ENCODE measurements at places on chromosomes 7 and 10.

- DNase-seq = no peak
Measured at GRCh38 chr7:86930554-86931307, 128.7 kb downstream of the ELAPOR2 start.

DNA sequence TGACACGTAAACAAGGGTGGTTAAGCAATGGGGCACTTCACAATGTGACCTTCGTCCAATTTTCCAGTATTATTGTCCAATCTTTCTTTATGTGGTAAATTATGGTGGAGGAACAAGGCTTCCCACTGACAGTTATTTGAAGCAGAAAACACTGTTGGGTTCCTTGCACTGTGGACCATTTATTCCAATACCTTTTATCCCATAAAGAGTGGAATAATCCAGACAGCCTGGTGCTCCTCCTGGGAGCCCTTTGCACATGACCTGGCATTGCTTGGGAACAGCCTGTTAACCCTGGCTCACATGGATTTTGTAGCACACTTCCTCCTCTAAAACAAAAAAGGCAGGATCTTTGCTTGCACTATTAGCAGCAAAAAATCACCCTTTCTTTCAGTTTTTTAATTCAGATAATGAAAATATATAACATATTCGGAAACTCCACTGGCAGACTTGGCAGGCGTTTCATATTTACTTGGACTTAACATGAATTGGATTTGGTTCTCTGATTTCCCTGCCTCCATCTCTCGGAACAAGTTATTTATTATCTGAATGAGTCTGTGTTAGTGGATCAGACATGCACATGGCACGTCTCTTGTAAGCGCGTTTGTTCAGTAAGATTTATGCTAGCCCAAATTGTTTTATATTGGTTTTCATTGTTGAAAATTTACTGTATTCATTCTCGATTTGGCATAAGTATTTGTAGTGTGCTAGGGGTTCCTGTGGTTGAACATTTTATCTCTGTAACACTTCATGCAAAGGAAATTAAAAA, 59.3 kb downstream of the BMPER start:
- no peak for DNase-seq

DNA sequence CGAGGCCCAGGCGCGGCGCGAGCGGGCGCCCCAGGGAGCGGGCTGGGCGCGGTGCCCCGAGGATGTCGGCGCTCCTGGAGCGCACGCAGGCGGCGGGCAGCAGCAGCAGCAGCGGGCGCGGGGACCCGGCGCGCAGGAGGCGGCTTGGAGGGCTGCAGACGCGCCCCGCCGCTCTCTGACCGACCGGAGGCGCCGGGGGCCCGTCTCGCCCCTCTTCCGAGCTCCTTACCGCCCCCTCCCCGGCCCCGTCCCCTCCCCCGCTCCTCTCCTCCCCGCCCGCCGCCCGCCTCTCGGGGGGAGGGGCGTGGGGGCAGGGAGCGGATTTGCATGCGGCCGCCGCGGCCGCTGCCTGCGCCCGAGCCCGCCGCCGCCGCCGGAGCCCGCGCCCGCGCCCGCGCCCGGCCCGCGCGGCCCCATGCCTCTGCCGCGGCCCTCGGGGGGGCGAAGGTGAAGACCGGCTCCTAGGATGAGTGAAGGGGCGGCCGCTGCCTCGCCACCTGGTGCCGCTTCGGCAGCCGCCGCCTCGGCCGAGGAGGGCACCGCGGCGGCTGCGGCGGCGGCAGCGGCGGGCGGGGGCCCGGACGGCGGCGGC, at the start of gene NRG3:
TSS of gene NRG3 (plus strand) at position 320 of the 592 bp plus-strand sequence.
- no peak for DNase-seq

- DNase-seq = no peak
Measured at GRCh38 chr10:11680496-11680895, 61.7 kb upstream of the ECHDC3 start.

GRCh38 chr10:17029239-17029580, 100.4 kb downstream of the CUBN start:
- no peak for DNase-seq

DNA sequence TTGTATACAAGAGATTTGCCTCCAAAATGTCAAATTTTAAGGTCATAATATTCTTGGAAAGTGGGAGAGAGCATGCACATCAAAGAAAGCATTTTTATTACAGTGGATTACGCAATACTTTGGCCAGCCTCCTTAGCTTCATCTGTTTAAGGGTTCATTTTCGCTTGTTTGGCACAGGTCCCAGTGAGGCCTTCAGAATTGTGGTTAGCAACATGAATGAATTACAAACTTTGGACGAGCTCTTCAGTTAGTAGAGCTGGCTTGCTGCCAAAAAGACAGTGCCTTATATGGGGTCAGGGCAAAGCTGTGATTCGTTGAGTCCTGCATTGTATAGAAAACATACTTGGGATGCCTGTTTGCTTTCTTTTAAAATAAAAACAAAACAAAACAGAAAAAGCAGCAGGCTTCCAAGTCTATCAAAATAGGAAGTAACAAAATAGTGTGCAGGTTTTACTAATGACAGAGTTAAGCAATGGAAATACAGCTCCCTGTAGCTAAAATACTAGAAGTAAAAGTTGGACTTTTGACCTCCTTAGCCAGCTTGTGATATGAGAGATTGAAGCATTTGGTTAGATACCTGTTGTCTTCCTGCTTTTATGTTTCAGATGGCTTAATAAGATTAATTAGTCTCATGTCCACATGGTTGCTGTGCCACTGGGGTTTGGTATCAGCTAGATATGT, 190.8 kb downstream of the MLLT10 start:
- DNase-seq = peak; percentile 18

DNA sequence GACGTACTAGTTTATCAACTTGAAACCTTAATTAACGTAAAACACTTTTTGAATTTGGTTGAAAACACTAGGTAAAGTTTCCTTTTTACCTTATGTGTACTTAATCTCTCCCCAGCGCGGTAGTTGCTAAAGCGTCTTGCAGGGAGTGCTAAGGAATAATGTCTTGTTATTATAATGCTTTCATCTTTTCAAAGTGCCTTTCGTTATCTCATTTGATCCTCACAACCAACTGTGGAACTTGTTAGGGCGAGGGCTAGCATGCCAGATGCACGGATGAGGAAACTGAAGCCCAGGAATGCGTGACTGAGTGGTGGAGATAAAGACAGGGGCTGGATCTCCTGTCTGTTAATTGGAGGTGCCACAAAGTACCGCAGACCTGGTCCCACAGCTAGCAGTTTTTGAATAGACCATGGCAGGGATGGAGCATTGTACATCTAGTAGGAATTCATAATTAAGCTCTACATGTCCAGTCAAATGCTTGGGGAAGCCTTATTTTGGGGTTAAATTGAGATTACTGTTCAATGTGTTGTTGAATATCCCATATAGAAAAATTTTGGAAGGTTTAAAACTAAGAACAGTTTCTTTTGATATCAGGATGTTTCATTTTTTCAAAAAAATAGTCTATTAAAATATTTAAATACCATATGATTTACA, 234.3 kb downstream of the SH2D4B start:
- no peak for DNase-seq

GRCh38 chr7:22885797-22886261, 63.2 kb upstream of the TOMM7 start:
- DNase-seq = peak; percentile 15

DNA sequence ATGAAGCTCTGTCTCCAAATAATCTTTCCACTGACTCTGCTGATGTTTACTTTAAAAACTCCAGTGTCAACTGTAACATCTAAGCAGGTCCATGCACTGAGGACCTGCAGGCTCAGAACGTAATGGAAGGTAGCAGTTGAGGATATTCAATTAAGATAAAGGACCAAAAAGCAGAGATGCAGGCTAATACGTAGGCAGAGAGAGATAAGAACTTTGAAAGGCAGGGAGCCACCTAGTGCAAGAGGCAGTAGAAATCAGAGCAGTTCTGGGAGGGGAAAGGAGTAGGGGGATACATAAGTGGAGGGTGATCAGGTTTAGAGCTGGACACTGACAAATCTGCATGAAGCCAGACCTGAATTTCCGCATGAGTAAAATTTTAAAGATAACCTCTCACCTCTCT, 114.5 kb upstream of the POM121L12 start:
- no peak for DNase-seq

- no peak for DNase-seq
Measured at GRCh38 chr7:87414794-87415188, 60.7 kb downstream of the ABCB4 start.

- no peak for DNase-seq
Measured at GRCh38 chr10:110533149-110533548, 34.3 kb upstream of the SMC3 start.

- no peak for DNase-seq
Measured at GRCh38 chr10:12077580-12078180, 8.9 kb downstream of the DHTKD1 start.

GRCh38 chr7:141915565-141915964, 634 bp upstream of the OR9A4 start:
- no peak for DNase-seq

DNA sequence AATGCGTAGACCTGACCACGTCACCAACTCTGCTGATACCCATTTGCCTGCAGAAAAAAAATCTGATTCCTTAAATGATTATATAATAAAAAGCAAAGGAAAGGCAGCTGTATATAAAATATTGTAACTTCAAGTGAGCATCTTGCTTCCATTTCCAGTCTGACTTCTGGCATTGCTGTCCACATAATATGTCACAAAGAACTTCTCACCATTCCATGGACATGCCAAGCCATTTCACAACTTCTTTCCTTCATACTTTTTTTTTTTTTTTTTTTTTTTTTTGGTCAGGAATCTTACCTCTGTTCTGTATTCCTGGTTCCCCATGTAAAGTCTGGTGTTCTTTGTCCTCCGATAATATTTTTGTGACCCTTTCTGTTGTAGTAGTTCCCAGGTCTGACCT, 165.5 kb downstream of the SND1 start:
- DNase-seq = no peak

DNA sequence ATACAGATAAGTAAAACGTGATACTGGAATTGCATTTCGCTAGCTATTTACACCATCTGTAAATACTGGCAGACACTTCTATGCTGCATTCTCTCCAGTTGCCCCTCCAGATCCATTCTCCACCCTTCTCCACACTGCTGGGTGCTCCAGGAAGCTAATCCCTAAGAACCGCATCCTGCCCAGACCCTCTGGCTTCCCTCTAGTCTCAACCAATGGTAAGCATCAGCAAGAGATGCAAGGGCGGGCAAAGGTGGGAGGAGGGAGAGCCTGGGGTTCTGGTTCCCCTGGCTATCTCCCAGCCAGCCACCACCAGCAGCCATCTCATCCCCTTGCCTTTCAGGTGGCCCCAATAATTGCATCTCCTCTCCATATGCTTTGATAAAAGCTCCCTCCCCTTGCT, 84.4 kb downstream of the AMPH start:
- DNase-seq = no peak

- DNase-seq = no peak
Measured at GRCh38 chr10:31157123-31158010, 125.7 kb upstream of the ZNF438 start.

- no peak for DNase-seq
Measured at GRCh38 chr10:86206240-86206579, 160.4 kb downstream of the GRID1 start.

DNA sequence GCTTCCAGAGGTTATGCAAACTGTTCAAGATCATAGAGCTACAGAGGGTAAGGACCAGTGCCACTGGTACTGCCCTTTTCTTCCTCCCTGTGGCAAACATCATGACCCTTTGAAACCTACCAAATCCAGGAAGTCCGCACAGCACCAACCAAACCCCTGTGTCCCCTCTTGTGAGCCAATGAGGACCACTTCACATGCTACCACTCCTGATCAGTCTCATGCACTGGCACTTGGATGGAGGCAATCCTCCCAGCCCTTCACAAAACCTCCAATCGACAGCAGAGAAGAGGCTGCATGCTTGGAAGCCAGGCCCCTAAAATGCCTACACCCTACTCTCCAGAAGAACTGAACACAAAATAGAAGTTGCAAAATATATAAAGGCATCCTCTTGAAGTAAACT, 248.0 kb downstream of the TNS3 start:
- DNase-seq = no peak

- no peak for DNase-seq
Measured at GRCh38 chr7:145779140-145779539, 337.5 kb upstream of the CNTNAP2 start.

GRCh38 chr7:32535162-32535702, 39.9 kb downstream of the AVL9 start:
- DNase-seq = no peak

DNA sequence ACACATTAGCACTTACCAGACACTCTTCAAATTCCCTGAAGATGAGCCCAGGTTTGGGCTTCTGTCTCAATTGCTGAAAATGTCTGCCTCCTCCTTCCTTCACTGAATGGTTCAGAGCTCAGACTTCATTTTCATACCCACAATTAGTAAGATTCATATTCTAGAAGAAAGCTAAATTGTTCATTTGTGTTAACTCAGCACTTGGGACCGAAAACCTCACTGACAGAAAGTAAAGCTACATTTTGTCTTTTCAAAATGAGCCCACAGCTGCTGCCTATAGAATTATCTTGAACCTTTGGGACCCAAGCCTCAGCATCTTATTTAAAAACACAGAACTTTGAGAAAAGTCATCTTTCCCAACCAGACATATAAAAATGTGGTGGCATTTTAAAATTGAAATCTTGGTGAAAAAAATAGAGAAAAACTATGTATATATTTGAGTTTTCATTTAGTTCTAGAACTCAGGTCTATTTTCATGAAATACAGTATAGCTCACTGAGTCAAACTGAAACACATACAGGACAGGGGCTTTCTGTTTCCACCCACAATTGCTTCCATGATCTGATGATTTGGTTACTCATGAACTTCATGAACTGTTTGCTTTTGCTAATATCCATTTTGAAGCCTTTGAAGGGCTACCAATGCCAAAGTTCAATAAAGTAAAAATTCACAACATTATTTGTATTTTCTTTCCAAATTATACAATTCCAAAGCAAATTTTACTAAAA, 119.1 kb upstream of the PFKP start:
- DNase-seq = no peak

- no peak for DNase-seq
Measured at GRCh38 chr10:22723343-22723779, 9.0 kb upstream of the PIP4K2A start.

DNA sequence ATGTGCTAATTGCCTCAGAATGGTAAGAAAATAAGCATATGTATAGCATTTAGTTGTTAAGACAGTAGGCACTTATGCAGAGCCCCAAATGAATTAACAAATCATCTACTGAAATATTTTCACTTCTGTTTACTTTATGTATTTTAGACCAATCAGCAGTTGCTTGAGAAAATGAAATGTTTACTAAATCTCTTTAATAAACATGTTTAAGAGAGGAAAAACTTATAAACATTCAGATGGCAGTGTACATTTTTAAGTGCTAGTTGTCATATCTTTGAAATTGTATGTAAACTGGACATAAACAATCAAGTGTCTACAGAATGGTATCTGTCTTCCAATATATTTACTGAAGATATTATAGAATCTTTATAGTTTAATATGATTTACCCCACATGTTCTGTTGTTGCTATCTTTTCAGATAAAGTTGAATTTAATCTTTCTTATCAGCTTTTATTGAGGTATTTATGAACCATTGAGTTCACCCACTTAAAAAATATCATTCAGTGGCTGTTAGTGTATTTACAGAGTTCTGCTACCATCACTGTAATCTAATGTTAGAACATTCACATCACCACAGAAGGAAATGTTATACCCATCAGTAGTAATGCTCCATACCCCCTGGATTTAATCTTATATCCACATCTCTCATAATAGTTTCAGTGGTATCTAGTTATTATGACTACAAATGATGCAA, 264.3 kb downstream of the ADK start:
- no peak for DNase-seq

All from central memory CD8-positive, alpha-beta T cell (primary cell).